Activated T-helper 1 cell treated with anti-CD3 and anti-CD28 coated beads, Interleukin-2, amount 50 U/mL, for 16 hours (primary cell): ENCODE measurements at places on chromosomes 2 and 18.

- no peak for DNase-seq
Measured at GRCh38 chr2:126890136-126890510, 8.6 kb upstream of the TEX51 start.

- no peak for DNase-seq
Measured at GRCh38 chr18:74897971-74898657, 300.4 kb downstream of the ZNF407 start.

DNA sequence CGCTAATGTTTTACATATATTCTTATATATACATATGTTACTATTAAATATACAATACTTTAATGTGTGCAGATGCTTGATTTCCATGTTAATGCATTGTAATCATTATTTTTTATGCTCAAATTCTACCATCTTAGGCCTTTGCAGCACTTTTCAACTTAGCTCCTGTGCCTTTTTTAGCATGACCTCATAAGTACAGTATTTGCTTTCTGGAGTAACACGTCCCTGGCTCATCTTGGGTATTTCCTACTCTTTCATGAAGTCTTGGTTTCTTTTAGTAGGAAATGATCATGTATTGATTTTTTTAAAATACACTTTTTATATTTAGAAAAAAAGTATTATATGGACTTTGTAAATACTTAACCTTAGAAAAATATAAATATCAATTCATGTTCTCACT, 36.5 kb downstream of the CAB39 start:
- no peak for DNase-seq

DNA sequence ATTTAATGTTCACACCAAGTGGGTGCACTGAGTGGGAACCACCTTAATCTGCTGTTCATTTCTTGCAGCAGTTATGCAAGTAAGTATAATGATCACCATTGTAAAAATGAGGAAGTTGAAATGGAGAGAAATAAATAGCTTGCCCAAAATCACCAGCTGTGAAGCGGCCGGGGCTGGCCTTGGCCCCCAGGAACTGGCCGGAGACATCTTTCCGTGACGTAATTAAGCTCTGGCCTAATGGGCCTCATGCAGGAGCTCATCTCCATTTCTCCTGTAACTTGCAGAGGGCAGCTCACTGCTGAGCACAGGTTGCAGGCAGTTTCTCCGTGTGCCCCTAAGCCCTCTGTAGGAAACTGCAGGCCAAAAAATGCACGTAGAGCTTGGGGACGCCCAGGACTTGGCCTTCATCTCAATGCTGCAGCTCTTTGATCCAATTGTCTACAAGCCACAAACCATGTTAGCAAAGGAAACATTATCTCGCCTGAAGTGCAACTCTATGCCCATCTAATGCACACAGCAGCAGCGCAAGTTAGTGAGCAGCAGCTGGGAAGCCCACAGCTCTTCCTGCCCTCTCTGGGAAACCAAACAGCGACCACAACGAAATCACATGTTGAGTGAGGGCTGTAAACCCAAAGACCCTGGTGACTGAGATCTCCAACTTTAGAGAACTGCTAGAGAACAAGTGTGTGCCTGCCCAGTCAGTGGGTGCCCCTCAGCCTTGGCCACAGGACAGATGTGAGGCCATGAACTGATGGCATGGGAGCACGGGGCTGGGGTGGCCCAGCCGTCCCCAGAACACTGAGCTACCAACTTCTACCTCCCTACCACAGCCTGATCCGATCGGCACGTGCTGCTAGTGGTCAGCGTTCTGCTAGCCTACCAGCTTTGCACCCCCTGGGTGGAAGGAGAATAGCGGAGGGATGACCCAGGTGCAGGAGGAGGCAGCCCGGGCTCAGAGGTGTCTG, 28.8 kb downstream of the APCDD1 start:
- DNase-seq: no peak

DNA sequence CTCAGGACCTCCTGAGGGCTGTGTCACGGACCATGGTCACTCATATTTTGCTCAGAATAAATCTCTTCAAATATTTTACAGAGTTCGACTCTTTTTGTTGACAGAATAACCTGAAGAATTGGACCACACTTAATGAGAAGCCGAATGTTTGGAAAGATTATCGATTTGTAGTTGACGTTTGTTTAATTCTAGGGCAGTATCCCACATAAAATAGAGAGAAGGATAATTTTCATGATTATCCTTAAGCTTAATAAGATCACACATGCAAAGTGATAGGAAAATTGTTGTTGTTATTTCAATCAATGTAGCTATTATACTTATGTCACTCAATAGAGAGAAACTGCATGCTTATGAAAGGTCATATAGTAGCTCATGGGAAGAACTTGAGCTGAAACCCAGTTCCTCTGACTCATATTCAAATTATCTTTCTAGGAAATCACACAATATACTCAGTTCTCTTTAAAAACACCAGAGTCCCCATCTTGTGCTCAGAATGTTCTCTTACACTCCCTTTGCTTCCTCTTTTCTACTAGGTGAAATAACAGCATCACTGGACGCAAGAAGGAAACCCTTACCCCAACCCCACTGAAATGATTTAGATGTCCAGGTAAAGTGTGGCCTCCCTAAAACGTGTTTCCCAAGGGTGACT, 982.1 kb downstream of the TSN start:
- no peak for DNase-seq

GRCh38 chr2:64692401-64692800, 38.7 kb upstream of the SERTAD2 start:
- DNase-seq: no peak

DNA sequence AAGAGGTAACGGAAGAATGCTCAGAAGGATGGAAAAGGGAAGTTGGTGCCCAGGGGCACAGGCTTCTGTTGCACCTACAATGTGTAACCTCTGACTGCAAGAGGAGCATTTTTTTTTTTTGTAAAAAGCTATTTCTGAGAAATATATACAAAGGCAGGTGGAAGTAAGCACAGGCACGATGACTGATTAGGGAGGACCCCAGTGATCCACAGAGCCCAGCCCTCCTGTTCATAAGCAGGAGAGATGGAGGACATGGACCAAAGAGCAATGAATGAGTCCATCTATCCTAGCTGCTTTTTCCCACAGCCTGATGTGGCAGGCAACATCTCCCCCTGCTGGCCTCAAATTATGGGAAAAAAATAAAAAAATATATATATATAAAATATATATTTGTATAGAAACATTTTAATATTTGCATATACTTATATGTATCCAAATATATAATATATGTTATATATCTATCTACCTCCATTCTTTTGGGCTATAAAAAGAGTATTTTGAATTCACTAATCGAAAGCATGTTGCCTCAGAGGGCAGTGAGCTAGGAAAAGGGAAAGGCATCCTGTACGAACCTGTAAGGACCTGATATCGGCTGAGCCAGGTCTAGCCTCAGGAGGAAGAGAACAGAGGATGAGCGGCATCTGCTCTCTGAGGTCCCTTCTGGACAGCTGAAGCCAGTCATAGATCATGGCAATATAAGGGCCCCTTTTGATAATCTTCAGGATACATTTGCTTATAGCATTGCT, 166.0 kb upstream of the STK17B start:
- no peak for DNase-seq

GRCh38 chr2:99187011-99187410, 6.0 kb downstream of the MRPL30 start:
- no peak for DNase-seq

- no peak for DNase-seq
Measured at GRCh38 chr2:1157107-1157506, 206.5 kb downstream of the SNTG2 start.

DNA sequence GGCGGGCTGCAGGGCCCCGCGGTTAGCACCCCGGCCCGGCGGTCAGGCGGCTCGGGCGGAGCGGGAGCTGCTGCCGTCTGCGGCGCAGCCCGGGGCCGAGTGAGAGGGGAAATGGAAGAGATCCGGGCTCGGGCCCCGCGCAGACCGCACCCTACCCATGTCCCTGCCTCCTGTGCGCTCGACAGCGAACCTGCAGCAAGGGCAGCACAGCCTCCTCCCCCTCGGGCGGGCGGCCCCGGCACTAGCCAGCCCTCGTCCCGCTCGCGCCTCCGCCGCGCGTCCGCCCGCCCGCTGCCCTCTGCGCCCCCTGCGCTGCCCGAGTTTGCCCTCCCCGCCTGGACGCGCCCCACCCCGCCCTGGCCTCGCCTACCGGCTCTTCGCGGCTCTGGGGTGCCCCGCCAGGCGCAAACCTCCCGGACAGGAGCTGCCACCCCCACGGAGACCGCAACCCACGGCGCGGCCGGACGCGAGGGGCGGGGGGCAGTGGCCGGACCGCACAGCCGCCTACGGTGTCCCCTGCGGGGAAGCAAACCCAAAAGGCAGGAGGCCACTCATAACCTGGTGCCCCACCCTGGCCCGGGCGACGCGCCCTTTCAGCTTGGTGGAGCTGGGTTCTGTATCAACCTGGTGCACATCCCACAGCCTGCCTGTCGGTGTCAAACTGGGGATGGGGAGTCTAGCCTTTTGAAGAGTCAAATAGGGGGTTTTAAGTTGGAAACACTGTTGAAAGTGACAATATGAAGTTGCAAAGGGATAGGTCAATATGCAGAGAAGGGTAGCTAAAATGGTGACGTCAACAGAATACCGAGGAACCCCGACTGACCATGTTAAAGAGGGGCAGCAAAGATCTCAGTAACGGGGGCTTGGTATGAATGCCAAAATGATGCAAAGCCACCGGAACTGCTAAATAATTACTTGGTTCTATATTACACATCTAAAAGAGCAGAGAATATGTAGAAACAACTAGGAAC, at the start of gene IHH:
Gene IHH, minus strand, starts transcription at position 101 of the 971 bp plus-strand sequence. CDS start 454 bp downstream, outside the sequence.
- no peak for DNase-seq

DNA sequence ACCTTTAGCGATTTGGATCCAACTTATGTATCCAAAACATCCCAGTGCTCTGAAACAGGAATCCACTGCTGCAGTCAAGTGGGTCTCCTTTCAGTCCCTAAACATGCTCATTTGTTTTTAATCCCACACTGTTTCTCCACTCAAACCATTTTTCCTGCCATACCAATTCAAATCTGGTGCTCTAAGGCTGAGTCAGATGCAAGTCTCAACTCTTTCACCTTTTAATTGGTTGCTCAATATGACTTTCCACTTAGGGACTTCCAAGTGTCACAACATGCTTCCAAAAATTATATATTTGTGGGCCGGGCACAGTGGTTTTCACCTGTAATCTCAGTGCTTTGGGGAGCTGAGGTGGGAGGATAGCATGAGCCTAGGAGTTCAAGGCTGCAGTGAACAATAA, 113.4 kb upstream of the TANK start:
- no peak for DNase-seq

GRCh38 chr18:57352271-57352701, at the start of gene ST8SIA3:
Gene ST8SIA3, plus strand, starts transcription at chr18:57352557. Its CDS starts 290 bp downstream, at chr18:57352847.
- DNase-seq: no peak

DNA sequence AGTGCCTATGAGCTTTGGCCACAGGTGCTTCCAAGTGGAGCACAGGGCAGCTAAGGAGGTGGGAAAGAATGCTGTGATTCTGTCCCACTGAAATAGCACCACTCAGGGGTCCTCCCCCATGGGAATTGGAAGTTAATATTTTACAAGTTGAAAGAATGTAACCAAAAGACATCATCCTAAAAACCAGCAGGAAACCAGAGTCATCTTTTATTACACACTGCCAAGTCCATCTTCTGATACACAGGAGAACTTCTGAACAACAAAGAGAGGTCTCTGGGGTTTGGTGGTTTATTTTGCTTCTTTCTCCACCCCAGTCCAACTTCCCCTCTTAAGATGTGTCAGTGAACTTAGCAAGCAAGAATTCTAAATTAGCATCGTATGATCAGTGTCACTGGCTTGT, 47.7 kb downstream of the COLEC12 start:
- no peak for DNase-seq
